ENCODE measurements at places on chromosomes 13 and 19. TPM values are rescaled to one million over a fixed set of nuclear protein-coding genes. Genes with fewer than 3 reads are reported as not detected.

S1PR2 gene
- 33.2 TPM for total RNA-seq

SIGLEC5 gene
- total RNA-seq, result not detected

TMEM259 gene
- total RNA-seq, result 84.6 TPM

GRCh38 chr19:4052993-4053422 lies 13.7 kb downstream of the ZBTB7A start:
- DNase-seq, result no peak

- DNase-seq, result peak; percentile 86
Observed at GRCh38 chr13:110944121-110944967, 29.5 kb upstream of the ANKRD10 start.

- no peak for DNase-seq
Observed at GRCh38 chr13:65217471-65217995, 2012.6 kb downstream of the PCDH9 start.

DNA sequence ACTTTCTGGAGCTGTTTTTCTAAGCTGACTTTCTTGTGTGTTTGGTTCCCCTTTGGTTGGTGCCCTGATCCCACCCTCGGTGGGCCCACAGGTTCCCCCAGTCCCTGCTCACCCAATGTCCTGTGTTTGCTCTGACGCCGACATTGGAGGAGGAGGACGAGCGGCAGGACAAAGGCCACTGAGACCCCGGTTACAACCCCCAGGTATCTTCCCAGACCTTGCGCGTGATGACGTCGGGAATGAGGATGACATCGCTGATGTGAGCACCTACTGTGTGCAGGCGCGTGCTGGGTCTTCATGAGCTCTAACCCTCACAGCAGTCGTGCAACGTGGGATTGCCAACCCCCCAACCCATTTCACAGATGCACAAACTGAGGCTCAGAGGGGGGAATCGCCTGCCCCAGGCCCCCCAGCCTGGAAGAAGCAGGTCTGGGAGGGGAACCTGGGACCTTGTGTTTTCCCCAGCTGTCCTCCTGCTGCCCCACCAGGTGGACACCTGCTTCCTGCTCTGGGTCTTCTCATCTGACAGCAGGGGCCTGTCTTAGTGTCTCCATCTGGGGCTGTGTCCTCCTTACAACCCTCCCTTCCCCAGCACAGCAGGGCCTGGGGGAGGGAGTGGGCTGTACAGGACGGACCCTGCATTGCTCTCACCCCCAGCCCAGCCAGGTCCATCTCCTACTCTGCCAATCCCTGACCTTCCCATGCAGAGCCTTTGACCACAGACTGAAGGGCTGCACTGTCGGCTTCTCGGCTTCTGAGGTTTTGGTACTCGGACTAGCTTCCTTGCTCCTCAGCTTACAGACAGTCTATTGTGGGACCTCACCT lies 4.7 kb upstream of the LILRA6 start:
- no peak for DNase-seq

- peak; percentile 72 for DNase-seq
Observed at GRCh38 chr19:37007587-37008220, 70.5 kb upstream of the ZNF420 start.

DNA sequence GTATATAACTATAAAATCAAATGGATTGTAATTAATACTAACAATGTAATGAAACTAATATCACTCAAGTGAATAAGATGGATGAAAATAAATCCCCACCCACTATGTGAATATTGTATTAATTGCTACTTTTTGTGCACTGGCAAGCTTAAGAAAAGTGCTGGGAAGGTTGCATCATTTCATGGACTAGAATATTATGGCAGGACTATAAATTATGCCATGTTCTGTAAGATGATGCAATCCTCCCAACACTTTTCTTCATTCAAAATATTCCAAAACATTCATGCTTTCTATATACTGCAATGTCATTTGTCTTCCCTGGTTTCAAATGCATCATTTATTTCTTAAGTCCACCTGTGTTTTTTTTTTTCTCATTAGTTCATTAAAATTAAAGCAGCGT lies 457.6 kb upstream of the GPC6 start:
- peak; percentile 57 for DNase-seq

DNA sequence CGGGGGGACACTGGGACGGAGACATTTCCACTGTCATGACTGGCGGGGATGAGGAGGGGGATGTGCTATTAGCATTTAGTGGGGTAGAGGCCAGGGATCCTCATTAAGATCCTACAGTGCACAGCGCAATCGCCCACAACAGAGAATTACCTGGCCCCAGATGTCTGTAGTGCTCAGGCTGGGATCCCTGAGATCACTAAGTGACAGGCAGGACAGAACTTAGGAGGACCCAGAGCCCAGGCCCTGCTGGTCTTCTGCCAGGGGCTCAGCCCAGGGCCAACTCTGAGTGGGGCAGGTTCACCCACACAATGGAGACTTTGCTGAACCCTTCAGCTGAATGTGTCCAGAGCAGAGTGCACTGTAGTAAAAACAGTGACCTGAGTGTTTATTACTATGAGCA lies 4.6 kb downstream of the RANBP3 start:
- DNase-seq, result no peak

DNA sequence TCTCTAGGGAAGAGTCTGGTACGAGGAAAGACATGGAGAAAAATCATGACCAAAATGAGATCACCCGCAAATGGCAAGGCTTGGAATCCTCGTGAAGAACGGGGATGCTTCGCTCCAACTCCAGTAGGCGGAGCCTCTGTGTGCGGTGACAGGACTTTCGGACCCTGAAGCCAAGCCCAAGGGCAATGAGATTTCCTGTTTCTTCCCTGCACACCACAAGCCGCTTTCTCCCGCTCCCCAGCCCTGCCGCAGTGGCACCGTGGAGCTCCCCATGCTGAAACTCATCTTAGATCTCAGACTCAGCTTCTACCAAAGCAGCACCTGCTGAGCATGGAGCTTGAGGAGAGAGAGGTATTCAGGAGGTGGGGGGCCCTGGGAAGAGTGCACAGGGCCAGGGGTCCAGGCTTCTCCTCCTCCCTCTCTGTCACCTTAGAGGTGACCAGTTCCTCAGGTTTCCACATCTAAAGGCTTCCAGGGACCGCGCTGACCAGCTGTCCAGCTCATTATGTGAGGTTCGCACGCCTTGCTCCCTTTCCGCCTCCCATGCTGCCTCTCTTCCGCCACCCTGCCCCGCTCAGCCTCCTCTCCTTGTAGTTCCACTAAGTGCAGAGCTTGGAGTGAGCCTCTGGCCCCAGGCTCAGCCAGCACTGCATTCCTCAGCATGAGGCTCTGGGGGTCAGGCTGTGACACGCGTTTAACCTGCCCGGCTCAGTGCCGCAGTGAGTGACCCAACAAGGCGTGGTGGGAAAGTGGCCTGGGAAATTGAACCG lies 153.8 kb upstream of the SOX1 start:
- no peak for DNase-seq
